AG20443 (cell line): ENCODE measurements at places on chromosomes 6 and 20.

DNA sequence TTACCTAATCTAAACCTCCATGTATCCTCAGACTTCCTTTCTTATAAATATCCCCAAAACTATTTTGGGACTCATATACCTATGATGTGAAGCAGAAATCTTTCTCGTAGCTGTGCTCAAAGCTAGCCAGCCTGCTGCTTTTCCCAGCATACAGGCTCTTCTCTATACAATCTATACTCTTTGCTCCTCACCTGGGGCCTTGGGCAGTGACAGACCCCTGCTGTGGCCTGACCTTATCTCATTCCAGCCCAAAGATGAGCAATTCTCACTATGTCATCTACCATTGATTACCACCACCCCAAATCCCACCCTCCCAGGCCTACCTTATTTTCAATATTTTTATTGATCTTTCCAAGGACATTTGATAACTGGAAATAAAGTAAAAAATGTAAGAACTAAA lies 83.2 kb upstream of the FBXL4 start:
- DNase-seq, result no peak

DNA sequence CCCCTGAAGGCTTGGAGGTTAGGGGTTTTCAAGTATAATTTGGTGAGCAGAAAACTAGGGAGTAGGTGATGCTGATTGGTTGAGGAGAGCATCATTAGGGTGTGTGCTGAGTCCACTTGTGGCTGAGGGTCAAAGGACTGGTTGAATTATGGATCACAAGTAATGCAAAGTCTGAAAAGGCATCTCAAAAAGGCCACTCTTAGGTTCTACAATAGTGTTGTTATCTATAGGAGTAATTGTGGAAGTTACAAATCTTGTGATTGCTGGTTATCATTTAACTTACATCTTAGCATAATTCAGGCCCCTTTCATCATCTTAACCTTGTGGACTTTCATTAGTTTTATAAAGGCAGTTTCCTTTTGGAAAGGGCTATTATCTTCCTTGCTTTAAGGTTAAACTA lies 60.8 kb downstream of the UBR2 start:
- no peak for DNase-seq

GRCh38 chr20:37072293-37073196 lies 23.3 kb downstream of the RBL1 start:
- no peak for DNase-seq

- no peak for DNase-seq
These were observed 550 bp downstream of the PLAGL2 start for GRCh38 chr20:32206760-32207625.

DNA sequence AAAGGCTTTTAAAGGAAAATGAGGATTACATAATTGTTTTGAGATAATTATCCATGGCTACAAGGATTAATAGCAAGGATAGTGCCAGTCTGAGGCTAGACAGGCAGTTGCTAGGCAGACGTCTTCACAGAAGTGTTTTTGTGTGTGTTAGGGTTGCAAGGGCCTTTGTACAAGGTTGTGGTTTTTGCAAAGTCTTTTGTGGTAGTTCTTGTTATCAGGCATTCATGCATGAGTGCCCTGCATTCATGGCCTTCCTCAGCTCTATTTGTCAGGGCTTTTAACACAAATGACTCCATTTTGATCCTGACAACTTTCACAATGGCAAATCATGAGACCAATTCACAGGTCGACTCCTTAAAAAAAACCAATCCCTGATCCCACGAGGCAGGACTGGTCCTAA lies 68.1 kb upstream of the TXNDC5 start:
- DNase-seq, result no peak

- no peak for DNase-seq
These were observed 57.9 kb downstream of the OTOR start for GRCh38 chr20:16806061-16806460.

DNA sequence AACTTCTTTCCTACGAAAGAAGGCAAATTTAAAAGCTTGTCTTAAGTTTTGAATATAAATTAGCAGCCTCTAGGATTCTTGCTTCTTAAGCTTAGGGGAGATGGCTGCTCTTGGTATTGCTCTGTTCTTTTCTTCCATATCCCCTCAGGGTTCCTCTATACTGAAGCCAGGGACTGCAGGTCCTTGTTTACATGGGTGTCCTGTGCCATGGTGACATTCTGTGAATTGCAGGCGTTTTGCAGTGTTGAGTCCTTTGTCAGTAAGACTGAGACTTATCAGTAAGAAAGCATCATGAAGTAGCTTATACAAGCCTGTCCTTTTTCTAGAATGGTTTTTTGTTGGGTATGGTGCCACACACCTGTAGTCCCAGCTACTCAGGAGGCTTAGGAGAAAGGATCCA lies 147.8 kb downstream of the ARID1B start:
- no peak for DNase-seq

DNA sequence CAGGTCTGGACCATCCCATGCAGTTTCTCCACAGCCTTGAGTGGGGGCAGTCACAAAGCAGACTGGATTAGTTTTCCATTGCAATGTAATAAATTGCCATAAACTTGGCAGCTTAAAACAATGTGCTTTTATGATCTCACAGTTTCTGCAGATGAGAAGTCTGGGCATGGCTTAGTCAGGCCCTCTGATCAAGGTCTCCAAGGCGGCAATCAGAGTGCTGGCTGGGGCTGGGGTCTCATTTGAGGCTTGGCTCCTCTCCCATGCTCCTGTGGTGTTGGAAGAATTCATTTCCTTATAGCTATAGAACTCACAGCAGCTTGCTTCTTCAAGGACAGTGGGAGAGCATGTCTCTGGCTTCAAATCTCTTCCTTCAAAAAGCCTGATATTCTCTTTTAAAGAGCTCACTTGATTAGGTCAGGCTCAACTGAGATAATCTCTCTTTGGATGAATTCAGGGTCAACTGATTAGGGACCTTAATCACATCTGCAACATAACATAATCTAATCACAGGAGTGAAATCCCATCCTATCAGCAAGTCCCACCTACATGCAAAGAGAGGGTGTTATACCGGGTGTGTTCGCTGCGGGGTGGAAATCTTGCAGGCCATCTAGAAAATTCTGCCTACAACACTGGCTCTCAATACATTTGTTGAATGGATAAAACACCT lies 77.4 kb upstream of the SULF2 start:
- DNase-seq, result no peak

DNA sequence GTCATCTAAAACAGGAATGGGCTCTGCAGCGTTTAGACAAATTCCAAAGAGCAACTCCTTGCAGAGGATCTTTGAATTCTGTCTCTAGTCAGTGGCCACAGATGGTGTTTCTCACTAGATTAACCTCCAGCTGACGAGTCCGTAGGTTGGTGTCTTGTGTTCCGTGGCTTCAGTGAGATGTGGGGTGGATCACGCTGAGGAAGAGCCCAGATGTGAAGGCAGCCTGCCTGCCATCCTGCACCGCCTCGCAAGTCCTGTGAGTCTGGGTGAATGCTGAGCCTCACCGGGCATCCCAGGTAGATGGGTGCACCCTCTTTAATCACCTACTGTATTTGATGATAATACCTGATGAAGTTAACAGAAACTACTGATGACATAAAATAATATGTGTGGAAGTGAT lies 70.4 kb downstream of the THBS2 start:
- no peak for DNase-seq

GRCh38 chr6:139490482-139490881 lies 116.0 kb upstream of the CITED2 start:
- DNase-seq, result no peak

GRCh38 chr6:157538168-157538567 lies 157.2 kb downstream of the ZDHHC14 start:
- DNase-seq, result no peak

- DNase-seq, result no peak
These were observed 247.1 kb upstream of the GRIK2 start for GRCh38 chr6:101146389-101146788.

GRCh38 chr6:168906391-168906790 lies 347.3 kb downstream of the THBS2 start:
- DNase-seq, result no peak

DNA sequence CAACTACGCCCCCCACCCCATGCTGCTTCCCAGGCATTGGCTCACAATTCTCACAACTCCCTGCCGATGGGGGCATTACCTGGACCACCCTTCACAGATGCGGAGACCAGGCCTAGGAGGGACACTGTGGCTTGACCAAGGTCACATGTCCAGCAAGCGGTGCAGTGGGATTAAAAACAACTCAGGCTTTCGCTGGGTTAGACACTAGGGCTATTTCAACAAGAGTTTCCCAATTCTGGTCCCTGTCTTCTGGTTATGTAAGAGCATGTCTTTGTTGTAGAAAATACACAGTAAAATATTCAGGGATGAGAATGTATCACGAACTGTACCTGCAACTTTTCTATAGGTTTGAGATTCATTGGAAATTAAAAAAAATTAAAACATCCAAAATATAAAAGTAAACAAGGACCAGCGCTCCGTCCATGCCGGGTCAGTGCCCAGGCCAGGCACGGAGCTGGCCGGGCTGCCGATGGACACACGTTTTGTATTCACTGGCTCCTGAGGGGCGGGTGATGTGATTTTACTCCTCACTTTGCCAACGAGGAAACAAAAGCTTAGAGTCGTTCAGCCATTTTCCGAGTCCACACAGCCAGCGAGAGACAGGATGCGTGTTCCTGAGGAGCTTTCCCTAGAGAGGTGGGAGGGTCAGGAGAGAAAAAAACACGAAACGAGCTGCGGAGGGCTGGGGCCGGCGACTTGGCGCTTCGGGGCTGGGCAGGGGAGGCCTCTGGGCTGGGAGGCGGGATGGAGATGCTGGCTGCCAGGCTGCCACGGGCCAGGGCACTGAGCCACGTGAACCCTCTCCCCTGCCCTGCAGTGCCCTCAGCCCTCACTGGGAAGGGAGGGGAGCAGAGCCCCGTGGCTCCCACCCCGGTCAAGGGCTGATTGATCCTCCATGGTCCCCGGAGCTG lies 17.1 kb upstream of the VSTM2L start:
- DNase-seq, result no peak

GRCh38 chr6:159984268-159984786 lies 15.4 kb downstream of the IGF2R start:
- no peak for DNase-seq

DNA sequence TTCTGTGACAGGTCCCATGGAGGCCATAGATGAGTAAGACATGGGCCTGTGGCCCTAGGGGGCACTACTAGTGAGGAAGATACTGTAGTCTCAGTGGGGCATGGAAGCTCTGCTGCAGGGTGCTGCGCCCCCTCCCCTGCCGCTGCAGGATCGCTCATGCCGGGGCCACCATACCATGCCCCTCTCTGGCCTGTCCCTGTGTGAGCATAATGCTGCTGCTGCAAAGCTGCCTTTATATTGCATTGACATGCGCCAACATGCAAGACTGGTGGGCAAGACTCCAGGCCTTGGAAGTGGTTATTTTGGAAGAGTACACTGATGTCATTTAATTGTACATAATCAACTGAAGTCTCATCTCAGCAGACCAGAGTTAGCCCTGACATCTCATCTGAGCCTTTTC lies 60.0 kb downstream of the TOX2 start:
- no peak for DNase-seq

DNA sequence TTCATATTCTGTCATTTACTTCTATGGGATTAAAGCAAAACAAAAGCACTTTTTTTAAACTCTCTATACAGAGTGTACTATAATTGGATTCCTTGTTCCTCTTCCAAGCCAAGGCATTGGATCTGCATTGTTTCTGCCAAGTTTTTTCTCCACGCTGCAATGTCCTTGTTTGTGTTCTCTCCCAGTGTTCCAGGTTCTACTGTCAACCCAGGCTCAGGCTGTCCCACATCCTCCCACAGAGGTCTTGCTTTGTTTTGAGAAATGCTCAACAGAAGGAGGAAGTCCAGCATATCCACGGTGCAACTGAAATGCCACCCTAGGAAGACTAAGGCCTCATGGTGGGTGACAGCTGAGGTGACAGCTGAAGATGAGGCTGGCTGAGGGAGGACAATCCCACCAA lies 287.1 kb upstream of the PRDM1 start:
- DNase-seq, result peak; percentile 20

- DNase-seq, result peak; percentile 40
These were observed 1.6 kb downstream of the DNAJC5 start for GRCh38 chr20:63896264-63897105.

GRCh38 chr6:151057061-151057460 lies 182.7 kb upstream of the AKAP12 start:
- DNase-seq, result no peak

DNA sequence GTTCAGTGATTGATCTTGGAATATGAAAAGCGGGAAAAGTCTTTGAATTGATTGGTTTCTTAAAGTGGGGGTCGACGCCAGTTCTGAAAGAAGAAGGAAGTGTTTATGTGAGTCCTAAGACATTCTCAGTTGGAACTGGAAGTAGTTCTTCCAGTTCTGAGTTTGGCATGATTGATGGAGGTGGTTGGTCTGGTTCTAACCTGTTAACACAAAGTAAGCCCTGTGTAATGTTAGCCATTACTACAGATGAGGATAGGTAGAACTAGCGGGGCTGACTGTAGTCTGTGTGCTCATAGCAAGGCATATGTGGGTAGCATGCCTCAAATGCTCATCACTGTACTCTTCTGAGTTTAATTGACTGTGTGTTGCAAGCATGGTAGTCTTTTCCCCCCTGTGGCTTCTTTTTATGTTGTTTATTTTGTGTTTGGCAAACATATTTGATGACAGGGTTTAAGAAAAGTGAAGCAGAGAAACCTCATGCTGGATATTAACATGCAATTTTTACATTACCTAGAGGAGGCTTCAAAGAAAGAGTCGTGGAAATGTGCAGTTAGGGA lies 24.9 kb downstream of the CITED2 start:
- no peak for DNase-seq

GRCh38 chr6:139812939-139813338 lies 438.5 kb upstream of the CITED2 start:
- no peak for DNase-seq

DNA sequence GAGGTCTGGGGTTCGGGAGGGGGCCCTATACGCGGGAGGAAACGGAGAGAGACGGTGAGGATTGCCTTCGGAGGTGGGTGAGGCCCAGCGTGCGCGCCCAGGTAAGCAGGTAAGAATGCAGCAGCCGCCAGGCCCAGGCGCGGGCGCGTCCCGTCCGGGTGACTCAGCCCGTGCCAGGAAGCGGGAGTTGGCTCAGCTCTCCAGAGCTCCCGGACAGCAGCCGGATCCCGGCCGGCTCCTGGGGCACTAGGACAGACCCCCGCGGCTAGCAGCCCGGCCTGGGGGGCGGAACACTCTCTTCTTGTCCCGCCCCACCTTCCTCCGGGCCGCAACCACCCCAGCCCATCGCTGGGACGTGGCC lies 1.5 kb upstream of the MDFI start:
- DNase-seq, result no peak

DNA sequence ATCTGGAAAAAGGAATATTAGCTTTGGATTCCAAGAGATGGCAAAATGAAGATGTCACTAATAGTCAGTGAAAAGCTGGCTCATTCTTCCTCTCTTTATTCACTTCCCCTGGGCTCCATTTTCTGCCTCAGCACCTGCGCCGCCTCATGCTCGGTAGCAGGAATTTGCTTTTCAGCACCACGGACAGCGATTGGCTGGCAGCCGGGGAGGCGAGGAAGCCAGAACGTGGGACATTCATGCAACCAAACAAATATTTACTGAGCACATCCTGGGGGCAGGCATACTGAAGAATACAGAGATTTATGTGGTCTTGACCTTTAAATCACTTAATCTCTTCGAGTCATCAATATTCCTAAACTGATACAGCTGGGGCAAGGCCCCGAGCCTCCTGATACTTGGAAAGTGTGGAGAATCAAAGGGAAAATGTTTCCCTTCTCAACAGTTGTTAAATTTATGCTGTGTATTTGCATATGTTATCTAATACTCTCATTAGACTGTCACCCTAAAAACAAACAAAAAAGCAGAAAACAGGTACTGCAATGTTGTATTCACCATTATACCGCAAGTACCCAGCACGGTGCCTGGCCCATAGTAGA lies 12.1 kb upstream of the PDYN start:
- DNase-seq, result peak; percentile 76
